Upper lobe of right lung (tissue), 1 donor: ENCODE measurements at places on chromosomes 2 and 18. TPM values are rescaled to one million over a fixed set of nuclear protein-coding genes. Genes with fewer than 3 reads are reported as not detected.

GRCh38 chr2:203739351-203739750 lies 32.9 kb downstream of the CD28 start:
- H3K27me3 ChIP-seq = no peaks in the 10 kb centered on the region
- no peaks in the 10 kb centered on the region for H3K36me3 ChIP-seq
- no peak overlapping the region for H3K4me3 ChIP-seq
- H3K27ac ChIP-seq = no peak overlapping the region

The GNLY gene
- total RNA-seq = 18.5 TPM

The ARHGEF4 gene
- 11.1 TPM for total RNA-seq

- no peak for DNase-seq
- H3K36me3 ChIP-seq = peaks cover 99% of the 10 kb centered on the region
- no peaks in the 10 kb centered on the region for H3K27me3 ChIP-seq
- no peaks in the 10 kb centered on the region for H3K4me1 ChIP-seq
Observed at GRCh38 chr2:27651056-27651455, 12.4 kb downstream of the SUPT7L start.

GRCh38 chr2:178909507-178909906 lies 102.3 kb upstream of the TTN start:
- no peak for DNase-seq
- H3K4me3 ChIP-seq = no peak overlapping the region
- H3K27ac ChIP-seq = no peak overlapping the region
- H3K27me3 ChIP-seq = no peaks in the 10 kb centered on the region
- H3K4me1 ChIP-seq = no peaks in the 10 kb centered on the region

DNA sequence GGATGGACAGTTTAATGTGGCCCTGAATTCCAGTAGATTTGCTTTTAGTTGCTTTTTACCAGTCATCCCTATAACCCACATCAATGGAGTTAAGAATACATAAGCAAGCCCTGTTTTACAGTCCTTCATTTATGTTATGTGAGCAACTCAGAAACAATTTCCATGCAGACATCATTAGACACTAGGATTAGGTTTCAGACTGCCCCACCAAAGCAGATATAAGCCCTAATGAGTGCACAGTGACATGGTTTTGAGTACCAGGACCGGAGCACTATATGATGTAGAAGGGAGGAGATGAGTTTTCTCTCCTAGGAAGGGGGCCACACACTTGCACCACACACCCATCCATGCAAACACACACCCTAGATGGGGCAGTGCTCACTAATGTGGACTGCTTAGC lies 15.5 kb downstream of the KCNS3 start:
- no peak for DNase-seq
- H3K4me1 ChIP-seq = no peaks in the 10 kb centered on the region
- no peak overlapping the region for H3K27ac ChIP-seq
- H3K36me3 ChIP-seq = no peaks in the 10 kb centered on the region
- H3K4me3 ChIP-seq = no peak overlapping the region

- no peaks in the 10 kb centered on the region for H3K27me3 ChIP-seq
- no peaks in the 10 kb centered on the region for H3K4me1 ChIP-seq
- no peaks in the 10 kb centered on the region for H3K36me3 ChIP-seq
- no peak overlapping the region for H3K4me3 ChIP-seq
- no peak overlapping the region for H3K27ac ChIP-seq
Observed at GRCh38 chr2:174951745-174952144, 53.4 kb downstream of the CHN1 start.

DNA sequence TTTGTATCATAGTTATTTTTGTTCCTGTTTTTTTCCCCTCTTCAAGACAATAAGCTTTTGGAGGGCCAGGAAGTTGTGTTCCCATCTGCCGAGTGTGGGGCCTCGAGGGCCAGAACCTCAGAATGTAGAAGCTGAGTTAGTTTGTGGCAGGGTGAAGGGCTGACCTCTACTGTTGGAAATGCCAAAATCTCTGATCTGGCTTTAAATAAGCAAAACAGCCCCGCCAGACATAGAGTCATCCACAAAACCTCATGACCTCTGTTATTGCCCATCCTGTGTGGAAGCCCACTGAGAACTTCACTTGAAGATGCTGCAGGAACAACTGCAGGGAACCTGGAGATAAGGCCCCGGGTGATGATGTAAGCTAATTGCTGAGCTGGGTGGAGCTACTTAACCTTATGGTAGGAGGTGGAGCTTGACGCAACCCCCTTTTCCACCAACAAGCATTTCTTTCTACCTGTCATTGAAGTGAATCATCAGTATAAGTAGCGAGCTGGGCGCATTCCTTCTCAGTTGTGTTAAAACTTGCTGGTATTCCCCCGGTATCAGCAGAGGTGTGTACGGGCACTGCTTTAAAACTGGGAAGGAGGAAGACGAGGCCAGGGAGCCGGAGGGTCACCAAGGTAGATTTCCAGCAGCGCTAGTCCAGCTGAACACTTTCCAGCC lies 177.2 kb downstream of the NEDD4L start:
- H3K27ac ChIP-seq = peak overlapping the region; percentile 86
- no peaks in the 10 kb centered on the region for H3K27me3 ChIP-seq
- no peaks in the 10 kb centered on the region for H3K36me3 ChIP-seq
- H3K4me1 ChIP-seq = peaks cover 29% of the 10 kb centered on the region
- H3K4me3 ChIP-seq = peak overlapping the region; percentile 44
- DNase-seq = no peak

- H3K27ac ChIP-seq = no peak overlapping the region
- H3K27me3 ChIP-seq = no peaks in the 10 kb centered on the region
- no peaks in the 10 kb centered on the region for H3K36me3 ChIP-seq
- no peak overlapping the region for H3K4me3 ChIP-seq
Observed at GRCh38 chr2:197575987-197576386, 60.1 kb downstream of the MOB4 start.

DNA sequence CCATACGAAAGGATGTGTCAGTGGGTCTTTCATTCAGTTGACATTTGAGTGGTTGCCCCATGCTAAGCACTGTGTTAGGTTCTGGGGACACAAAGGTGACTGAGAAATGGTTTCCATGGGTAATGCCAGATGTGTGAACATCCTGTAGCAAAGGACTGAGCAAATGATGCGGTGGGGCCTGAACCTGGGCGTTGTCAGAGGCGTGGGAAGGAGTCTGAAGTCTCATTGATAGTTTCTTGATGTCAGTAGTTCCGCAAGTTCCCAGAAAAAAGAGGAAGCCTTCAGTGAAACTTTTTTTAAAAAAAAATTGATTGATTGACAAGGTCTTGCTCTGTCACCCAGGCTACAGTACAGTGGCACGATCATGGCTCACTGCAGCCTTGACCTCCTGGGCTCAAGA lies 56.9 kb downstream of the LIMS1 start:
- no peak overlapping the region for H3K4me3 ChIP-seq
- DNase-seq = peak; percentile 73
- no peaks in the 10 kb centered on the region for H3K27me3 ChIP-seq
- H3K36me3 ChIP-seq = no peaks in the 10 kb centered on the region
- H3K27ac ChIP-seq = peak overlapping the region; percentile 38
- H3K4me1 ChIP-seq = peaks cover 52% of the 10 kb centered on the region

DNA sequence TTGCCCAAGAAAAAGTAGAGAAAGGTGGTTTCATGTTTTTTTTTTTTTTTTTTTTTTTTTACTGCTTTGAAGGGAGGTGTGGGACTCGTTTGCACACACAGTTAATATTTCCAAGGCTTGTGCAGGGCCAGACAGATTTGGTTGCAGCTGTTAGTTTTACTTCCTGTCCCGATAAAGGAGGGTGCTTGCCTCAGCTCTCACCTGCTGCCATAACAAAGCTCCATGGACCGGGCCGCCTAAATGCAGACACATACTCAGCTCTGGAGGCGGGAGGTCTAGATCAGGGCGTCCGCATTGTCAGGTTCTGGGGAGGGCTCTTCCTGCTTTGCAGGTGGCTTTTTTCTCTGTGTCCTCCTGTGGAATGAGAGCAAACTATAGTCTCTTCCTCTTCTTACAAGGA lies 69.9 kb downstream of the ODC1 start:
- no peak overlapping the region for H3K27ac ChIP-seq
- H3K4me1 ChIP-seq = peaks cover 45% of the 10 kb centered on the region
- no peak for DNase-seq

GRCh38 chr2:102703748-102704147 lies 58.1 kb upstream of the TMEM182 start:
- H3K27ac ChIP-seq = no peak overlapping the region
- H3K36me3 ChIP-seq = no peaks in the 10 kb centered on the region
- no peak overlapping the region for H3K4me3 ChIP-seq
- H3K27me3 ChIP-seq = peaks cover 7% of the 10 kb centered on the region
- H3K4me1 ChIP-seq = no peaks in the 10 kb centered on the region

DNA sequence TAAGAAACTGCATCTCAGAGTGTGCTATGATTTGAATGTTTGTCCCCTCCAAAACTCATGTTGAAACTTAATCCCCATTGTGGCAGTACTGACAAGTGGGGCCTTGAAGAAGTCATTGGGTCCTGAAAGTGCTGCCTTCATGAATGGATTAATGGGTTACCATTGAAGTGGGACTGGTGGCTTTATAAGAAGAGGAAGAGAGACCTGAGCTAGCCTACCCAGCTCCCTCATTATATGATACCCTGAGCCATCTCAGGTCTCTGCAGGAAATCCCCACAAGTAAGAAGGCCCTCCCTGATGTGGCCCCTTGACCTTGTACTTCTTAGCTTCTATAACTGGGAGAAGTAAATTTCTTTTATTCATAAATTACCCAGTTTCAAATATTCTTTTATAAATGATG lies 526.8 kb downstream of the XIRP2 start:
- H3K36me3 ChIP-seq = no peaks in the 10 kb centered on the region
- no peaks in the 10 kb centered on the region for H3K4me1 ChIP-seq
- no peak overlapping the region for H3K27ac ChIP-seq
- H3K4me3 ChIP-seq = no peak overlapping the region
- DNase-seq = no peak

DNA sequence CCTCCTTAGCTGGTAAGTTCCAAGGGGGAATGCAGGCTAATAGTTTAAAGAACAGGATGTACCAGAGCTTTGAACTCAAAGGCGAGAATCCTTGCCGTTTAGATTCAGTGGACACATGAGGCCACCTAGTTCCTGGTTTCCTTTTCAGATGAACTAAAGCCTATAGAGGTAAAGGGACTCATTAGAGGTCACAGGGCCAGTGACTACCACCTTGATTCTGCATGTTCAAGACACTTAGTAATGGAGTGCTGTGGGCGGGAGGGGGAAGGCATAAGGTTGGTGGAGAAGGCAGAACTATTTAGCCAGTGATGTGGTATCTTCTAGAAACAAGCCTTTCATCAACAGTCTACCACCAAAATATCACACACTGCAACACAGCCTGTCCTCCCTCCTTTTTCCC lies 47.9 kb downstream of the ARHGEF33 start:
- H3K27me3 ChIP-seq = no peaks in the 10 kb centered on the region
- H3K27ac ChIP-seq = no peak overlapping the region
- no peaks in the 10 kb centered on the region for H3K36me3 ChIP-seq
- no peak for DNase-seq

The CKAP2L gene
- total RNA-seq = 0.46 TPM

DNA sequence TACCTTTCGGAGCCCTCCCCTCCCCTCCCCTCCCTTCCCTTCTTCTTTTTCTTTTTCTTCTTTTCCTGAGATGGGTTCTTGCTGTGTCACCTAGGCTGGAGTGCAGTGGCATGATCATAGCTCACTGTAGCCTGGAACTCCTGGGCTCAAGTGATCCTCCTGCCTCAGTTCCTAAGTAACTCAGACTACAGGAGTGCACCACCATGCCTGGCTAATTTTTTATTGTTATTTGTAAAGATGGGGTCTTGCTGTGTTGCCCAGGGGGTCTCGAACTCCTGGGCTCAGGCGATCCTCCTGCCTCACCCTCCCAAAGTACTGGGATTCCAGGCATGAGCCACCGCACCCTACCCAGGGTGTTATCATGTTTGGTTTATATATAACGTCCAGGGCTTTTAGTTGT lies 66.7 kb downstream of the ASB1 start:
- no peaks in the 10 kb centered on the region for H3K27me3 ChIP-seq
- H3K4me3 ChIP-seq = no peak overlapping the region
- no peak overlapping the region for H3K27ac ChIP-seq
- no peaks in the 10 kb centered on the region for H3K4me1 ChIP-seq

GRCh38 chr2:157933160-157933920 lies 57.2 kb upstream of the ACVR1 start:
- no peaks in the 10 kb centered on the region for H3K27me3 ChIP-seq
- no peak overlapping the region for H3K4me3 ChIP-seq
- H3K4me1 ChIP-seq = no peaks in the 10 kb centered on the region
- H3K27ac ChIP-seq = no peak overlapping the region
- DNase-seq = no peak
- no peaks in the 10 kb centered on the region for H3K36me3 ChIP-seq

The TEKT4 gene
- not detected for total RNA-seq

GRCh38 chr18:79383388-79384056 lies 12.2 kb upstream of the NFATC1 start:
- peak; percentile 59 for DNase-seq
- H3K4me1 ChIP-seq = peaks cover 3% of the 10 kb centered on the region
- H3K4me3 ChIP-seq = no peak overlapping the region
- peaks cover 27% of the 10 kb centered on the region for H3K27me3 ChIP-seq
- no peak overlapping the region for H3K27ac ChIP-seq

GRCh38 chr18:74457725-74458421 lies 765 bp upstream of the DIPK1C start:
- peaks cover 49% of the 10 kb centered on the region for H3K27me3 ChIP-seq
- DNase-seq = no peak
- H3K4me1 ChIP-seq = peaks cover 7% of the 10 kb centered on the region
- H3K36me3 ChIP-seq = no peaks in the 10 kb centered on the region

DNA sequence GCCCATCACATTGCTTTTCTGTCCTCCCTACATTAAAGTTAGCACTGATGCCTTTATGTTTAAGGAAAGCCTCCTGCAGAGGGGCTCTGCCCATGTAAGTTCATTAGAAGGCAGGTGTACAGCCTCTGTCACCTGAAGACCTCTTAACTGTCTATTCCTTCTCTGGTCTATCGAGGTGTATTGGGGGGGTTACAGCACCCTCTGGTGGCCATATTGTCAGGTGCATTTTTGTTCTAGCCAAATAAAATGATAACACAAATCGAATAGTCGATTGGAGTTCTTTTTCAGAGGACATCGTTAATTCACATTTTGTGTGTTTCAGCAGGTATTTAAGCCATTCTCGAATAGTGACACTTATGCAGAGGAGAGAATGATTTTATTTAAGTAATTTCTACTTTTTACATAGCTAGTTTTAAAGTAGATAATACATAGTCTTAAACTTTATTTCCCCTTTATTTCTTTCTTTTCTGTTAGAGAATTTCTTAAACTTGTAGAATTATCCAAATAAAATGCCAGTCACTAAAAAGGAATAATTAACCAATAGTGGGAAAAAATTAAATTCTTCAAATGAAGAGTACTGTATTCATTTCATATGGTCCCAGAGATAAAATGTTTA lies 136.8 kb downstream of the NEDD4L start:
- H3K4me1 ChIP-seq = peaks cover 6% of the 10 kb centered on the region
- DNase-seq = no peak
- no peaks in the 10 kb centered on the region for H3K27me3 ChIP-seq
- no peak overlapping the region for H3K27ac ChIP-seq

DNA sequence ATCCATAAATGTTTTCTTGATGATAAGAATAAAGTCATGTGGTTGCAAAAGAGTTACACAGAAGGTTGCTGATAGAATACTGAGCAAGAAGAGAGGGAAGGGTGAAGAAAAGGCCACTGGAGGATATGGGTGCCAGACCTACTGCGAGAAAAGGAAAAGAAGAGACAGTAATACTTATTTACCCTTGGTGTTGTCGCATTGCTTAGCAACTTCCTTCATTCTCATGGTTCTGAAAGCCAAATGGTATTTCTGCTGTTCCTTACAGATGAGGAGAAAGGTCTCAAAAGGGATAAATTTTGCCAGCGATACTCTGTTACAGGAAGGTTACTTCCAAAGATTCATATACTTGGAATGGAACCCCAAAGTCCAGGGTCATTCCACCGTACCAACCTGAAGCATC lies 62.5 kb downstream of the LHCGR start:
- no peak overlapping the region for H3K4me3 ChIP-seq
- H3K27ac ChIP-seq = no peak overlapping the region
- H3K4me1 ChIP-seq = no peaks in the 10 kb centered on the region

The SLC16A14 gene
- 4.7 TPM for total RNA-seq

The PLGLB1 gene
- 3.3 TPM for total RNA-seq

The EFR3B gene
- 10.7 TPM for total RNA-seq
